Activated CD4-positive, alpha-beta memory T cell treated with anti-CD3 and anti-CD28 coated beads for 36 hours (primary cell): ENCODE measurements at places on chromosomes 13 and 19. TPM values are rescaled to one million over a fixed set of nuclear protein-coding genes. Genes with fewer than 3 reads are reported as not detected.

DNA sequence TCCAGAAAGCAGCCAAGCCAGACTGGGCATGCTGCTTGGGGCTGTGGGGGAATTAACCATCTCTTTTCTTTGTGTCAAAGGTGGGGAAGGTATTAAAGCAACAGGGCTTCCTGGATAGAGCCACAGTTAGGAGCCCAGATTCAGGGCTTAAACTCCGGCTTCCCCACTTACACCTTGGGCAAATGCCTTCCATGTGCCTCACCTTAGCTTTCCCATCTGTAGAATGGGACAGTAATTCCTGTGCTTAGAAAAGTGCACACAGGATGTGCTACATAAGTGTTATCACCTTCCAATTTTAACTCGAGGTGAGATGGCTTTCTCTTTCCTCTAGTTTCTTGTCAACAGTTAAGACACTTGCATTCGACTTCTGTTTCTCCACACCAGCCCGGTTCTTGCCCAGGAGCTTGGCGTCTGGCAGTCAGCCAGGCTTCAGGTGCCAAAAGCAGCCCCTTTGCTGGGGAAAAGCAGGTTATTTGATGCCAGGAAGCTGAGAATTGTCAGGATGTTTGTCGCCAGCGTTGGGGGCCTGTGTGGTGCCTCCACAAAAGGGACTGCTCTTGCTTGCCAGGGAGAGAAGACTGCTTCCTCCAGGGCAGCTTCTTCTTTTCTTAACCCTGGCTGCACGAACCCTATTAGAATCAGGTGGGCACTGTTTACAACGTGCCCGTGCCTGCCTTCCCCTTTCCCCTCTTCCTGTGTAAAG, 79.2 kb downstream of the SIPA1L3 start:
- DNase-seq, result no peak
- no peaks in the 10 kb centered on the region for H3K36me3 ChIP-seq
- H3K4me3 ChIP-seq, result no peak overlapping the region

- no peaks in the 10 kb centered on the region for H3K36me3 ChIP-seq
- DNase-seq, result no peak
- no peak overlapping the region for H3K4me3 ChIP-seq
- H3K27ac ChIP-seq, result no peak overlapping the region
These were observed 265.6 kb downstream of the TDRD3 start for GRCh38 chr13:60662595-60662994.

Gene ANKRD27
- total RNA-seq, result 39.7 TPM

- DNase-seq, result no peak
- H3K27ac ChIP-seq, result no peak overlapping the region
These were observed 12.4 kb upstream of the PAK4 start for GRCh38 chr19:39113199-39113598.

GRCh38 chr13:28470296-28470695, 24.6 kb downstream of the FLT1 start:
- H3K4me1 ChIP-seq, result peaks cover 3% of the 10 kb centered on the region
- H3K27me3 ChIP-seq, result peaks cover 9% of the 10 kb centered on the region
- no peak for DNase-seq
- H3K27ac ChIP-seq, result no peak overlapping the region

Gene PSG7
- not detected for total RNA-seq

Gene GJB2
- total RNA-seq, result 5.1 TPM

Gene S1PR4
- 32.7 TPM for total RNA-seq

DNA sequence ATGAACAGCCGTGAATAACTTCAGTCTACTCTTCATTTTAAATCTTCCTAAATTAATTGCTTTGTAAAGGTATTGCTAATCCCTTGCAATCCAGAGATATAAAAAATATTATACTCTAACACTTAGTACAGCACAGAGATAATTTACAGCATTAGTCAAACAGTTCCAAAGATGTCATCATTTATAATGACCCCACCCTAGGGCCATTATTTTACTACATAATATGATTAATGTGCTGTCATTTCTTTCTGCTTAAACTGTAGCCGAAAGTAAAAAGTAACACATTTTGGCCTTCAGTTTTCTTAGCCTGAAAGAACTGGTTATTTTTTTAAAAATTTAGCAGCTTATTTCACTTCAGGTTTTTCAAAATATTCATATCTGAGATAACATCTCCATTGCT, 256.3 kb upstream of the RFC3 start:
- no peaks in the 10 kb centered on the region for H3K27me3 ChIP-seq
- no peak overlapping the region for H3K27ac ChIP-seq
- peaks cover 1% of the 10 kb centered on the region for H3K4me1 ChIP-seq
- H3K36me3 ChIP-seq, result no peaks in the 10 kb centered on the region
- DNase-seq, result no peak

DNA sequence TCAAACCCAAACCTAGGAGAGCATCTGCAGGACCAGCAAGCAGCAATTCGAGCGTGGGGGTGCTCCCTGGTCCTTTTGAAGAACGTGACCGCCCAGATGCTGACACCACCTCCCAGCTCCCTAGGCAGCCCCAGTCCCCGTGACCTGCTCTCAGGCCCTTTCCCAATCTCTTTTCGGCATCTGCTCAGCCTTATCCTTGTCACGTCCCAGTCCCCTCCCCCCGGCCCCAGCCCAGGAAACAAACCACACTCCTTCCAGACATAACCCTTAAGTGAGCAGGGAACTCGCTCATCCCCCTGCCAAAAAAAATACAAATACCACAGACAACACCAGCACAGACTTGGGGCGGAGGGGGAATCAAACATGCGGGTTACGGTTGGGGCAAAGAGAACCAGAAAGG, 3.3 kb downstream of the MLLT1 start:
- no peak for DNase-seq
- peaks cover 41% of the 10 kb centered on the region for H3K4me1 ChIP-seq
- H3K27me3 ChIP-seq, result no peaks in the 10 kb centered on the region
- H3K27ac ChIP-seq, result no peak overlapping the region
- no peak overlapping the region for H3K4me3 ChIP-seq
- H3K36me3 ChIP-seq, result no peaks in the 10 kb centered on the region

- H3K27ac ChIP-seq, result no peak overlapping the region
- no peaks in the 10 kb centered on the region for H3K36me3 ChIP-seq
- H3K4me1 ChIP-seq, result no peaks in the 10 kb centered on the region
These were observed 162.1 kb downstream of the GPC6 start for GRCh38 chr13:93388701-93389100.
